ENCODE measurements at places on chromosomes 3 and 15. TPM values are rescaled to one million over a fixed set of nuclear protein-coding genes. Genes with fewer than 3 reads are reported as not detected.

GRCh38 chr3:117471831-117472230, 762.3 kb downstream of the TUSC7 start:
- DNase-seq = no peak

DNA sequence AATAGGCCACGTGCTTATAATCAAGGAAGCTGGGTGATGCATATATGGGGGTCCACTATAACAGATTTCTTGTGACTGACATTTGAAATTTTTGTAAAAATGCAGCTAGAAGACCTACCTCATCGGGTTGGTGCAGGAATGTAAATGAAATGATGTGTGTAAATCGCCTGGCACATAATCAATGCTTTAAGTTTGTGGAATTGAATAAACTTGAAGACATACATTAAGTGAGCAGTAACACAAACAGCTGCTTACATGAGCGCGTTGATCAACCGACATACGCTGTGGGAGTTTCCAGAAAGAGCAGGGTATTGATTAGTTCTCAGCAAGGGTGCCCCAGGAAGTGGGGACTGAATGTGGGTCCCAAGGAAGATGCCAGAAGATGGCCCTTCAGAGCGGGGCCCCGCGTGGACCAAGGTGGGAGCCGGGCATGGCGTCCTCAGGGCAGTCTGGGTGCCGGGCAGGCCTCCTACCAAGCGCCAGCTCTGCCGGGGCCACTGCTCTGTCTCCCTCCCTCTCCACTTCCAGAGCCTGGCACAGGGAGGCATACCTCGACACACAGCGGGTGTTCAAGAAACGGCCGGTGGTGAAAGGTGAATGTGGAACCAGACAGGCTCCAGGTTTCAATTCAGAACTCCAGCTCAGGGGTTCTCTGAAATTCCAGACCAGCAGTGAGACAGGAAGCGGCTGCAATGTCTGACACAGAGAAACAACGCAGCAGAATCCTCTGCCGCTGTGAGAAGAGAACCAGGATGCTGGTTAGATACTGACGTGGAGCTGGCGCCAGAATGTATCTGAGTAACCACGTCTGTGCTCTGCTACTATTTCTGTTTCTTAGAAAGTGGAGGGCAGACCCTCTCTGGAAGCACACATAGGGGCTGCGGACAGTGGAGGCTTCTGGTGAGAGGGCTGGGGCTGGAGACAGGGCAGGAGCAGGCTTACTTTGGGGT, 12.6 kb downstream of the BFSP2 start:
- DNase-seq = no peak

DNA sequence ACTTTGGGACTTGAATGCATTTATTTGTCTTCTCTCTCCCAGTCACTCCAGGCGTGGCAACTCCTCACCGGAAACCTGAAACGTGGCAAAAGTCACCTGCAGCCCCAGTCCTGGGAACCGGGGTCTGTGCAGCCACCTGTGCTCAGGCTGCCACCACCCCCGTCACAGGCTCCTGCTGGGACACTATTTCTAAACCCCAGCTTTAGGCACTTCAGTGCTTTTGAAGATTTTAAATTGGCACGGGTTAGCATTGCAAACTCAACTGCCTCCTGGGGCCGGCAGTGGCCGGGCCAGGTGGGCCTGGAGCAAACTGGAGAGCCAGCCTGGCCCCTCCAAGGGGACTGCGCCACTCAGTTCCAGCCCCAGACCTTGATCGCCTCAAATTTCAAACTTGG, 146.7 kb upstream of the IQSEC1 start:
- no peak for DNase-seq

- DNase-seq = no peak
Measured at GRCh38 chr3:192883512-192883911, 34.1 kb downstream of the MB21D2 start.

DNA sequence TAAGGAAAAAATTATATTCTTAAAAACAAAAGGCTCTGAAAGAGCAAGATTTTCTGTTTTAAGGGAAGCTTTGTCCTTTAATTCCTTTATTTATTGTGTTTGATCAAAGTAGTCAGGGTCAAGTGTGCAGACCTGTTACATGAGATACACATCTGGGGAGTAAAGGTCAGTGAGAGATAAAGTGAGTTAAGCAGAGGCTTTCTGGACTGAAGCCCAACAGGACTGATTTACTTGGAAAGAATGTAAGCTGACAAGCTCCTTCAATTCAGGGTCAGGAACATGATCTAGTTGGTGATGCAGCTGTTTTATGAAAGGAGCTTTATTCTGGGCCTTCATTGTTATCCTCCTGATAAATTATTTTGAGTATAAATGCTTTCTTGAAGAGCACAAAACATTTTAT, 20.7 kb upstream of the OTOL1 start:
- DNase-seq = no peak

DNA sequence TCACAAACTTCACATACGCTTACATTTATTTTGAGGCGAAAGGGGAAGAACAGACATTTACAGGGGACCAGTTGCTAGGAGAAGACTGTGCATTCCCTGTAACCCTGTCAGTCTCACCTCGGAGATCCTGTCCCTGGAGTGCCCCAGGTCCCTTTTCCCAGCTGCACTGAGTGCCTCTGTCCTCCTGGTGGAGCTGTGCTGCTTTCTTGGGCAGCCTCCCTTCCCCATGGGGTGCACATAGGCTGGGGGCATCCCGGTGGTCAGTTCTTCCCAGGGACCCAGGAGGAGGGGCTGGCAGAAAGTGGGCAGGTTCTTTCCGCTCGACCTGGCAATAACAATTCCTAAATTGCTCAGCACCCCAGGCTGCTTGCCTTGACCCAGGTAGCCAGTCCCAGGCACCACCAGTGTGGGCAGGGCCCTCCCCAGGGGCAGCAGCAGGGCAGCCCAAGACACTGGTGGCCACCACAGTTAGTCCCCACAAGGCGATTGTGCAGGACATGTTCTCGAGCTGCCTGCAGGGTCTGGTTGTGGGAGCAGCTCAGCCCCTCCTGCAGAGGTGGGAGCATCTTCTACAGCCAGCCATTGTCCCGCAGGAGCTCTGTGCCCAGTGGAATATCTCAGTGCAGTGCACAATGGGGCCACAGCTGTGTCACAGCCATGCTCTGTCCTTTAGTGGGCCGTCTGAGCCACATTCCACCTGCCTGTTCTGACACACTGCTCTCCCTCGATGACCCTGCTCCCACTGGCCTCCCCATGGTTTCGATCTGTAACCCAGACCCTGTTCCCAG, 36.3 kb downstream of the APBA2 start:
- DNase-seq = no peak

Gene LDHAL6B
- polyA plus RNA-seq = 0.19 TPM

Gene CASR
- 21.2 TPM for polyA plus RNA-seq

Gene GPR176
- 15.2 TPM for polyA plus RNA-seq

Gene CERS3
- not detected for polyA plus RNA-seq

Gene ANKUB1
- 0.36 TPM for polyA plus RNA-seq

Gene KBTBD8
- polyA plus RNA-seq = 1.5 TPM

Data from right renal cortex interstitium (tissue), 3 donors.